Kidney capillary endothelial cell (primary cell): ENCODE measurements at places on chromosomes 1 and 21.

GRCh38 chr1:230917284-230918135, 49.2 kb upstream of the C1orf198 start:
- DNase-seq, result peak; percentile 62

DNA sequence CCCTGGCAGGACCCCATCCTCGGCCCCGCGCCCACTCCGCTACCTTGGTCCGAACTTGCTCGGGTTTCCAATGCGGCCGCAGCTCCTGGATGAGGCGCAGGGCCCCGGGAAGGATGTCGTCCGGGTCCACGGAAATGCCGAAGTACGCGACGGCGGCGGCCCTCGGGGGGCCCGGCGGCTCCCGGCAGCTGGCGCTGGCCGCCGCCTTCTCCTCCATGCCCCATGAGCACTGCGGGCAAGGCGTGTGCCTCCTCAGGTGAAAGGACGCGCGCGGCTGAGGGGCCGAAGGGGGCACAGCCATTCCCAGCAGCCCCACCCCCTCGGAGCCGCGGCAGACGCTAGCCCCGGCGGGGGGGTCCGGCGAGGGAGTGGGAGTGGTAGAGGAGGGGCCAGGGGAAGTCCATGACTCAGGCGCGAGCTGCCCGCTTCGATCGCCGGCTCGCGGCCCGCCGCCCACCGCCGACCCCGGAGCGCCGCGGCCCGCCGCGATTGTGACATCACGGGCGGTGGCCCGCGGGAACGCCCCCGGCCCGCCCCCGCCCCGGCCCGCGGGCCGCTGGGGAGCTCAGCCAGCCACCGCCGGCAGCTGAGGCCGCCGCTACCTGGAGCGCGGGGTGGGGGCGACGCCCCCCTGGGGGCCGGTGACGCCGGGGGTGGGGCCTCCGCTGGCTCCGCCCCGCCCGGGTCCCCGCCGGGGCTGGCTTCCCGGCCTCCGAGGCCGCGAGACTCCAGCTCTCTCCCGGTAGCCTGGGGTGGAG, at the start of gene ETNK2:
Gene ETNK2 (minus strand): TSS at position 493 of the 758 bp plus-strand sequence. CDS start 192 bp downstream, at position 301.
- DNase-seq, result no peak

DNA sequence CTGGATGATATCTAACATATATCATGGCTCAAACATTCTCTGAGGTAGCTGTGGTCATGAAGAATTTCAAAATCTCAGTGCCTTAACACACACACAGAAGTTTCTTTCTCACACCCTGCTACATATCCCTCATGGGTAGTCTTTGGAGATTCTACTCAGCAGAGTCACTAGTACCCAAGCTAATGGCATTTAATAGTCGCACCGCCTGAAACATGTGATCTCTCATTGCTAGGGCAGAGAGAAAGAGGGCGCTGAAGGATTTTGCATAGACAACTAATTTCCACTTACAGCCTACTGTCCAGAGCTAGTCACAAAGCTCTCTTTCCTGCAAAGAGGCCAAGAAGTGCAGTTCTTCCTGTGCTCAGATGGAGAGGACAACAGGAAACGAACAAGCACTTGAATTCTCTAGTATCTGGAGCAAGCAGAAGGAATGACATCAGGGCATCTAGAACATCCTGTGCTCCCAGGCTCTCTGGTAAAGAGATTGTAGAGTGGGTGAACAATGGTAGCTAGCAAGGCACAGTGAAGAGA, 183.4 kb upstream of the PTBP2 start:
- DNase-seq, result peak; percentile 31

DNA sequence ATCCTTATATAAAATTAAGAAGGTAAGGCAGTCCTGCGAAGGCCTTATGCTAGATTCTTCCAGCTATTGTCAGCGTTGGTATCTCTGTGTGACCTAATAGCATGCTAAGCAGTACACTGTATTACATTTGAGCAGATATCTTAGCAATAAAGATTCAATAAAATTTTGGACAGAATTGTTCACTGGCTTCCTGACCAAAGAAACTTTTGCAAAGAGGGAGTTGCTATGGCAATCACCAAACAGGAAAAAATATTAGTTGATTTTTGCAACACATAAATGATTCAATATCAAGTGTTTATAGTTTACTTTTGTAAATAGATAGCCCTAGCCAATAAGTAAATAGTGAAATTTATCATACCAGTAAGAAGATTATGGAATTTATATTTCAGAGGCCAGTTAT, 31.0 kb upstream of the PLEKHO1 start:
- no peak for DNase-seq

DNA sequence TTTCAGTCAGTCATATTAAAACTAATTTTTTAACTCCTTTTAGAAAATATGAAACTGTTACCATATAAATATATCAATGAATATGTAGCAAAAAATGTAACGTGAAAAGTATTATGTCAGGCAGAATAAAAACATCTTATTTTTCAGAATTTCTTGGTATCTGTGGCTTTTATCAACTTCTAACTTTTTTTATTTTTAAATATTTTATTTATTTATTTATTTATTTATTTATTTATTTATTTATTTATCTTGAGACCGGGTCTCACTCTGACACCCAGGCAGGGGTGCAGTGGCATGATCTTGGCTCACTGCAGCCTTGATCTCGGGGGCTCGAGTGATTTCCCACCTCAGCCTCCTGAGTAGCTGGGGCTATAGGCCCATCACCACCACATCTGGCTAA, 87.6 kb downstream of the C21orf91 start:
- no peak for DNase-seq

GRCh38 chr1:176826265-176826664, 338.2 kb downstream of the ASTN1 start:
- no peak for DNase-seq

GRCh38 chr1:216533776-216534175, 110.5 kb upstream of the USH2A start:
- DNase-seq, result no peak

- DNase-seq, result no peak
Measured at GRCh38 chr1:5338466-5338865, 653.8 kb downstream of the NPHP4 start.

DNA sequence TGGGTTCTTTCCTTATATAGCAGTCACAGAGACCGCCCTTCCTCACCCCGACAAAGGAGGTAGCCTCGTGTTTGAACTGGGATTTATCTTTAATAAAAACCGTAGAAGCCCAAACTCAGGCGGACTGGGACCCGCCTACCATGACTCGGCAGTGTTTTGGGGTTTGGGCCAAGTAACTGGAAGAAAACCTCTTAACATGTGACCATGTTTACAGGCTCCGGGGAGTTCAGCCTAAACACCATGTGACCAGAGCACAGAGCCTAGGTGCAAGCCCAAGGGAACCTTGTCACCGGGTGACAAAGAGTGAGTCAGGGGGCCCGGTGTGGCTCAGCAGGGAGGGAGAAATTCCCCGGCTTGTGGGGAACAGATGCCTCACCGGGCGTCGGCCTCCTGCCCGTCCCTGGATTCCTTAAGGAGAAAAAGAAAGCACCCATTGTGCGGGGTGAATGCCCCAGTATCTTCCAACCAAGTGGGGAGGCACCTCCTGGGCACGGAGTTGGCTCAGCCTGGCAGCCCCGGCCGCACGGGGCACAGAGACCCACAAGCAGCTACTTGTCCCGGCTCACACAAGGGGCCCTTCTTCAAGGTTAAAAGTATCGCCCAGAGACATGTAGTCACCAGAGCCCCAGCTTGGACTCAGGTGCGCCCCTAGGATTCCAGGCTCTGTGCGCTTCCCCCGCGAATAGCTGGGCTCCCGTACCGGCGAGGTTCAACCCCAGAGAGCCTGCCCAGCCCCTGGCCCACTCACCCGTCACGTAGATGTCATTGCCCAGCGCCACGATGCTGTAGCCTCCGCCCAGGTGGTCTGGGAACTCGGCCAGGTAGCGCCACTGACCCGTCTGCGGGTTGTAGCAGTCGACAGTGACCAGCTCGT, 1.4 kb downstream of the KLHL21 start:
- peak; percentile 86 for DNase-seq

DNA sequence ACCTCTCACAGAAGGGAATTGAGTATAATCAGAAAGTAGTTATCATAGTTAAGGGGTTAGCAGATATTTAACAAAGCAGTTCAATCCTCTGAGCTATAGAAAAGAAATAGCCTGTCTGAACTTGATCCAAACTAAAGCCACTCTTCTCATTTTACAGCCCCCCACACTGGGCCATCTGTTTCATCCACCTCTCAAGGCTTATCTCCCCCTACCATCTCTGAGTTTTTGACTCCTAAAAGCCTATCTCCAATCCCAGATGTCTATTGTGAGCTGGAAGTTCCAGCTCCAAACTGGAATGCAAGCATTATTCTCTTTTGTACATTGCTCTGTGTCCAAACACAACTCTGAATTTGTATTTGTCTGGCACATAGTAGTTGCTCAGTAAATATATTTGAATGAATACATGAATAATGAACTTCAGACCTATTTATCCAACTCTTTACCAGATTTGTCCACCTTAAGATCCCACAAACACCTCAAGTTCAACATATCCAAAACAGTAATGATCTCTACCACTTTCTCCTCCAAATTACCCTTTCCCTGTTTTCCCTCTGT, 98.1 kb downstream of the PLPP3 start:
- DNase-seq, result no peak

DNA sequence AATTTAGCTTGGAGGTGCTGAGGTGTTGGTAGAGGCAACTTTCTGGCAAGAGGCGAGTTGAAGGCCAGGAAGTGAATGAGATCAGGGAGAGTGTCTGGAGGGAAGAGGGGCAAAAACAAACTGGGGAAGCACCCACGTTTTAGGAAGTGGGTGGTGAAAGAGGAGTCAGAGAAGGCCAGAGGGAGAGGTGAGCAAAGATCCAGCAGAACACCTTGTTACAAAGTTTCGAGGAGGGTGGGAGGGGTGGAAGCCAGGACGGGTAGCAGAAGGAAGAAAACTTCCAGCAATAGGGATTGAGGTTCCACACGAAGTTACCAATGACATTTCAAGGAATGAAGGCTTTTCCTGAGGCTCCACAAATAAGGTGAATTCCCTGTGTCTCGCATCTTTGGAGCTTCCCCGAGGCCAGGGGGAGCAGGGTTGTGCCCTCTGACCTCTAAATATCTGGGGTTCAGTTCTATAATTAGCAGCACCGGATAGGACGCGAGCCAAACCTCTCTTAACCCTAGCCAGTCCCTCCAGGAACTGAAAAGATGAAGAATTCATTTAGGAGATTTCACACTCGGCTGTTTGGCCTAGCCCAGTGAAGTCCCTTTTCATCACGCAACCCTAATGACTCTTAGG, 578 bp upstream of the SESN2 start:
- DNase-seq, result no peak

- DNase-seq, result no peak
Measured at GRCh38 chr1:154241703-154242351, 21.1 kb downstream of the UBAP2L start.

DNA sequence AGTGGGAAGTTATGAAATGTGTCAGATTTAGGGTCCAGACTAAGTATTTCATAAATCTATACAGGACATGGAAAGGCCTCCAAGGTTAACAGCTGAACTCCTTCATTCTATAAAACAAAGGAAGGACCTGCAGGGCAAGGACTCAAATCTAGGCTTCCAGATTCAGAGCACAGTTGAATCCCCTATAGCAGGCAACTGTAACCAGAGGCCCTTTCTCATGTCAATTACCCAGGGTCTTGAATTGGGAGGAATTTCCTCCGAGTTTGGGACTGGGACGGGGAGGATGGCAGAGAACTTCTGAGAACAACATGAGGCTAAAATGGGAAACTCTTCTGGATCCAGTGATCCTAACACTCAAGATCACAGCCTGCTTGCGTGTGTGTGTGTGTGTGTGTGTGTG, 112.9 kb upstream of the BEND5 start:
- no peak for DNase-seq

DNA sequence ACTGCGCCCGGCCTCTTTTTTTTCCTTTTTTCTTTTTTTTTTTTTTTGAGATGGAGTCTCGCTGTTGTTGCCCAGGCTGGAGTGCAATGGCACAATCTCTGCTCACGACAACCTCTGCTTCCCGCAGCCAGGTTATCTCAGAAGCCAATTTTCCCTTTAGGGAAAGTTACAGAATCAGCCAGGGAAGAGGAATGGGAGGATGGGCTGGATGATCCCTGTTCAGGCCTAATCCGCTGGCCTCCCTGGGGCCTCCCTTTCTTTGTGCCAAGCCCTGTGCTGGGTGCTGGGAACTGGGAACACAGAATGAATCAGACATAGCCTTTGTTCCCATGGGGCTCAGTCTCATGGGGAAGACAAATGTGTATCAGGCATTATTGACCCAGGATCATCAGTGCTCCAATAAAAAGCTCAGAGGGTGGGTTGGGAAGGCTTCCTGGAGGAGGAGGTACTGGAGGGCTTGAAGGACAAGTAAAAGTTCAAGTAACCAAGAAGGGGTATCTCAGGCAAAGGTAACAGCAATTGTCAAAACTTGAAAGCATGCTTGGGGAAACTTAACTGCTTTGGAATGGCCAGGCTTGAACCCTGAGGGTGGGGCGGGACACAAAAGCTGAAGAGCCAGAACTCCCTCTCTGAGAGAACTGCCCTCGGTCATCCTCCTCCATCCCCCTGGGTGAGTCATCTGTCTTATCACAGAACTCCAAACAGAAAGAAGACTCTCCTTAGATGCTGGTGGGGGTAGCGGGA, 14.3 kb downstream of the ECHDC2 start:
- DNase-seq, result no peak

DNA sequence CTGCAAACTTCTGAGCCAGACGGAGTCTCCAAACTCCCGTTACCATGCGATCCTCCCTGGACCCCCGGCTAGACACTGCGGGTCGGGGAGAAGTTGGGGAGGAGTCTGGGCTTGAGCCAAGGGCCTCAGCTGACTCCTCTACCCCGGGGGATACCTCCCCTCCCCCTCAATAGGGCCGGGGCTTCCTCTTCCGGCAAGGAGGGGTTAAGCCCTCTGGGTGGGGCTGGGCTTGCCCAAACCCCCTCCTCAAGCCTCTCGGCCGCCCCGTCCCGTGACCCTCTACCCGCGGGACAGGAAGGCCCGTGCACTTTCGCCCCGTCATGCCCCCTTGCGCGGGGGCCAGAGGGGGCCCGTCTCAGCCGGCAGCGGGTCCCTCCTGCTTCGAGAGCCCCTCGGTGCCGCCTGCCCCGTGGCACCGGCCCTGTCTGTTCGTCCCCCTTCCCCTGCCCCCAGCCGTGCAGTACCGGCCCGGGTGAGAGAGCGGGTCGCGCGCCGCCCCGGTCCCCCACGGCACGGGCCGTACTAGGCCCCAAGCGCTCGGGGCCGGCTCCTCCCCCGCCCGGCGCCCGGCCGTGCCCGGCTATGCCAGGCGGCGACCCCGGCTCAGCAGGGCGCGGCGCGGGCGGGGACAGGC, 652 bp downstream of the ARL8A start:
- no peak for DNase-seq

- DNase-seq, result no peak
Measured at GRCh38 chr1:233695901-233696300, 82.0 kb downstream of the KCNK1 start.

- no peak for DNase-seq
Measured at GRCh38 chr1:25428475-25429166, 2.1 kb upstream of the MACO1 start.

GRCh38 chr1:160853014-160853413, 9.7 kb downstream of the CD244 start:
- DNase-seq, result no peak

- no peak for DNase-seq
Measured at GRCh38 chr1:1597275-1597930, 2.5 kb downstream of the FNDC10 start.
